Mesenchymal stem cell (in vitro differentiated cells and primary cell): ENCODE measurements at places on chromosomes 5 and 9.

GRCh38 chr5:54553659-54554207 is 36.2 kb downstream of the SNX18 start:
- DNase-seq, result no peak

DNA sequence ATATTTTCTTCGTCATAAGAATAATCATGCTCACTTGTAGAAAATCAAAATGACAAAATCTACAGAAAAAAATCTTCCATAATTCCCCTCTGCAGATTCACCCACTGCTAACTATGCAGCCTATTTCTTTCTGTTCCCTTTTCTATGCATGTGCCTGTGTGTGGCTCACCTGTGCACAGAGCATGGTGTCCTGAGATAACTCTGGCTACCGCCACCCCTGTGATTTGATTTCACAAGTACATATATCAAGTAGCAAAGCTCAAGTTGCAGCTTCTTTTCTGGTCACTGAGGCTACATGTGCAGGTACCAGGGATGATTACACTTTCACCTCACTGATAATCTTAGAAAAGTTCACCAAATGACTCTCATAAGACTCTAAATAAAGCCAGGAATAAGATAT is 18.4 kb upstream of the ISCA1 start:
- no peak for DNase-seq

GRCh38 chr5:64164166-64164565 is 1.5 kb upstream of the RNF180 start:
- DNase-seq, result no peak

GRCh38 chr5:67377631-67378030 is 181.0 kb upstream of the CD180 start:
- DNase-seq, result no peak

- no peak for DNase-seq
Measured at GRCh38 chr5:176695073-176695472, 47.8 kb downstream of the TSPAN17 start.

GRCh38 chr5:95274011-95274410 is 10.9 kb downstream of the MCTP1 start:
- no peak for DNase-seq

- DNase-seq, result no peak
Measured at GRCh38 chr5:33576726-33577590, 136.2 kb downstream of the TARS1 start.

GRCh38 chr9:116646661-116647514 is 40.2 kb upstream of the TRIM32 start:
- DNase-seq, result peak; percentile 67

DNA sequence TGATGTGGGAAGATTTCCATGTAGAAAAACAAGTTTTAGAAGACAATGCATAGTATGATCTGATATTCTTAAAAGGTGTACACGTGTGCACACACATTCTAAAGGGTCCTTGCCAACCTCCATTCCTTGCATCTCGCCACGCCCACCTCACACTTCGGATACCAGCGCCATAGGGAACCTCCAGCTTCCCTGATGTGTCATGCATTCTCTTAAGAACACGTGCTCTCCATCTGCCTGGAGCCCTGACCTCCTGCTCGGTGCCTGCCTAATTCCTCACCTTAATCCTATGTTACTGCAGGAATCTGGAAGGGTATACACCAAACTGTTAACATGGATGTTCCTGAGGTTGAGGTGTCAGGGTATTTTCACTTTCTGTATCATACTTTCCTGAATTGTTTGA is 63.1 kb downstream of the PTCD2 start:
- no peak for DNase-seq

GRCh38 chr9:93038918-93039317 is 19.6 kb upstream of the SUSD3 start:
- no peak for DNase-seq

DNA sequence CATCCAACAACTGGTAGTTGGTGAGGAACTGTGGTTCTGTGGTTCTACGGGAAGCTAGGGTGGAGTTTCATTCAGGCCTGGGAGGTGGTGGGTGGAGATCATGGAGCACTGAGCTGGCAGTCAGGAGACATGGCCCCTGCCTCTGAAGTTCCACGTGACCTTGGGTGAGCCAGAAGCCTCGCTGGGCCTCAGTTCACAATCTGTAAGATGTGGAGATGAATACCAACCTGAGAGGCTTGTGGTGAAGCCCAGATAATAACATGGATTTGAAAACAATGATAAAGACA is 177.9 kb downstream of the MACROH2A1 start:
- DNase-seq, result no peak

- DNase-seq, result no peak
Measured at GRCh38 chr5:178590924-178591423, 781 bp upstream of the COL23A1 start.

GRCh38 chr9:135544981-135545635 is 818 bp upstream of the OBP2A start:
- DNase-seq, result no peak

DNA sequence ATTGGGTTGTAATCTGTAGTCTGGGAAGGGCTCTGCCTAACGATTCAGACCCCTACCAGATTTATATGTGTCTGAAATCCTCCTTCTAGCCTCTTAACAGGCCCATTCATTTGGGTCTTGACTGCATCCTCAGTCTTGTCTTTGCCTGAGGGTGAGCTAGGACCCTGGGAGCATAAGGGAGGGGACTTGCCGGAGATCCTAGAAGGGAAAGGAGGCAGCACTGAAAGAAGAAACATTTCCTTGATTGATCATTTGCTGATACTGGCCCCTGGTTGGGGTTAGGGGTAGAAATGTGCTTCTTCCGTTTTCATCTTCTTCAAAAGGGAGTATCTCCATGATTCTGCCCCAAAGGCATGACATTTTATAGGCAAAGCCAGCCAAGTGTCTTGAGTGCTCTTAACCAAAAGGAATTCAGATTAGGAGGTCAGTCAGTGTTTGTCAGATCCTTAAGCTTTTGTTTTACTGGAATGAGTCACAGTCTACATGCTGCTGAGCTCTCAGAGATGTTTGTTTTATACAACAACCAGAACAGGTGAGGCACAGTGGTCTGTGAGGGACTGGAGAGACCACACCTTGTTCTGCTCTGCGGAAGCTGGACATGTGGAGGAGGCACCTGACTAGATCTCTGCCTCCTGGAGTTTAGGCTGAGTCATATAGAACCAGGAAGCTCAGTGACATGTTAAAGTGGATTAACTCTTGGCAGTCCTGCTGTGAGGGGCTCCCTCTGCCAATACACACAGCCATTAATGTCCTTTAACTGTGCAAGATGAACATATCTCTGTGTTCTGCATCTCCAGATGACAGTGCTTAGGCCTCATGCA is 37.7 kb downstream of the PCDHAC2 start:
- DNase-seq, result peak; percentile 47

- DNase-seq, result no peak
Measured at GRCh38 chr9:109704546-109704945, 75.5 kb upstream of the PALM2AKAP2 start.

GRCh38 chr5:31062902-31063580 is 130.4 kb upstream of the CDH6 start:
- DNase-seq, result no peak

DNA sequence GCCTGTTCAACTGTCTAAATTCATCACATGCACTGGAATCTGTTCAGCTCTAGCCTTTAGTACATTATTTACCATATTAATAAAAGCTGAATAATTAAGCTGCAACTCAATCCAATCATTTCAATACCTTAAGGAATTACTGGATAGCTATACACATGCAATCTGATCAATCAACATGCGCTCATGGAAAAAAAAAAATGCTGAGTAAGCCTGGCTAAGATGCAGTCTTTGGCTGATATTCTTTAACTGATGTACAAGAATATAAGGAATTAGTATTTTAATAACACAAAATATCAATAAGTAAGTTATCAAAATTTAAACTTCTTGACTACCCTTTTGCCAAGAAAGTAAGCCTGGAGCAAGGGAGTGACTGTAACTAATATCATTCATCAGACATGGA is 15.9 kb downstream of the EFNA5 start:
- no peak for DNase-seq

DNA sequence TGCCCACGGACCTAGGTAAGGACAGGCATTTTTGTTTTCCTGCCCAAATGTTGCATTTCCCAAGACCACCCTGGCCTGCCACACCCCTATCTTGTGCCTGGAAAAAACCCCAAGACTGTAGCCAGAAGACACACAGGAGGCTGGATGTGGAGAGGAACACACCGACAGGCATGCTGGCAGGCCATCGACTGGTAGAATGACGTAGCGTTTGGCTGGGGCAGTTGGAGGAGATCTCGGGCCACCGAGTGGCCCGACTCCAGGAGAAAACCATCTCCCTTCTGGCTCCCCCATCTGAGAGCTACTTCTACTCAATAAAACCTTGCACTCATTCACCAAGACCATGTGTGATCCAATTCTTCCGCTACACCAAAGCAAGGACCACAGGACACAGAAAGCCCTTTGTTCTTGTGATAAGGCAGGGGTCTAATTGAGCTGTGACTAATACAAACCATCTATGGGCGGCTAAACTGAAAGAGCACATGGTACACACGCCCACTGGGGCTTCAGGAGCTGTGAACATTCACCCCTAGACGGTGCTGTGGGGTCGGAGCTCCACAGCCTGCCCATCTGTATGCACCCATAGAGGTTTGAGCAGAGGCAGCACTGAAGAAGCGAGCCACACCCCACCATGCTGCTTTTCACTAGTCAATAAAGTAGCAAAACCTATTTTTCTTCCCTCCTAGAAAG is 38.9 kb upstream of the N4BP3 start:
- DNase-seq, result no peak

GRCh38 chr9:86020731-86021130 is 78.6 kb downstream of the GOLM1 start:
- no peak for DNase-seq

- no peak for DNase-seq
Measured at GRCh38 chr9:18821788-18822187, 211.2 kb downstream of the SAXO1 start.

- DNase-seq, result no peak
Measured at GRCh38 chr9:101191723-101192122, 163.2 kb downstream of the PLPPR1 start.

GRCh38 chr5:133842846-133843611 is 125.4 kb downstream of the C5orf15 start:
- no peak for DNase-seq

- peak; percentile 33 for DNase-seq
Measured at GRCh38 chr5:68661237-68661636, 432.6 kb upstream of the SLC30A5 start.

GRCh38 chr5:113281194-113281593 is 153.6 kb downstream of the TSSK1B start:
- no peak for DNase-seq

GRCh38 chr9:97220894-97221477 is 86.5 kb upstream of the CCDC180 start:
- DNase-seq, result peak; percentile 1

DNA sequence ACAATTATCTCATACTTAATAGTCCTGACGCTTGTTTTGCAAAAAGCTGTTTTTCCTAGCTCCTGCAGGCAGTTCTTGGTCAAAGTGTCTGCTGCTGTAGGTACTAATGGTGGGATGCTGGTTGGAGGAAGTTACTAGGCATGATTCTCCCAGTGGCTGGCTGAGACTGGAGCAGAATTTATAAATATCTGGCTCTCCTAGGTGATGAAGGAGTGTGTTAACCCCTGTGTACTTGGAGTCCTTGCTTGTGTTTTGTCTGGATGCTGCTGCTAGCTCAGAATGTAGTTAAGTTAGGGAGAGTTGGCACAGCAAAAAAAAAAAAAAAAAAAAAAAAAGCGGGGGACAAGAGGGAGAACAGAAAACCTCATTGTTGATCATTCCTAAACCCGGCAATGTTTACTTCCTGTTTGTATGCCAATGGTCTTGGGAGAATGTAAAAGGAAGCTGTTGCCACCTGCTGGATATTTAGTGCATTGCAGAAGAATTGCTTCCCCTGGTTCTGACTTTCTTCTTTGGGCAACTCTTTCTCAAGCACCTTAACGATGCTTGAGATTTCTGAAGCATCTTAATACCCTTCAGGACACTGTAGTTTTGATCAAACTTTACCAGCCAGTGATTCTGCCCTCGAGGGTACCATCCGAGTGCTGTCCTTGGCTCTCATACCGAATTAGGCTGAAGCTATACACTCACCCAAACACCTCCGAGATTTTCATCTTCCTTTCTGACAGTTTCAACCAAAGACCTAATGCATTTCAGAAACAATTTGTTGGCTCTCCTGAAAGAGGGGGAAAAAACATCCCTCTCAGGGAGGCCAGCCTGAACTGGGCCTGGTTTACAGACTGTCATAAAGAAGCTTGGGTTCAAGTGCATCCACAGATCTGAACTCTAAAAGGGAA is 71.7 kb upstream of the WWC1 start:
- peak; percentile 81 for DNase-seq

DNA sequence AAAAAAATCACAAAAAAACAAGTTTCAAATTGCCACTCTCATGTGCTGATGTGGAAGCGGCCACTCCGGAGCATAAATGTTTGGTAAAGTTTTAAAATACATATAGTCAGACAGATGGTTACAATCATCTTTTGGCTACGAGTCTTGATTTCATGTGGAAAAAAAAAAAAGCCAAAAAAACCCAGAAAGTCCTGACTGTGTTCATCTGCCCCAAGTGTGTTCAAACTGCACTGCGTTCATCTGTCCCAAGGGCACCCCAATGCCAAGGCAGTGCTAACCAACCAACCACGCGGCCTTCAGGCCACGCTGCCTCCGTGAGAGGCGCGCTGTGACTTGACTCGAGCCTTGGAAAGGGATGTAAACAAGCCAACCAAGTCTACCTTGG is 127.1 kb downstream of the MYO10 start:
- DNase-seq, result no peak

GRCh38 chr5:124253203-124253810 is 493.1 kb downstream of the ZNF608 start:
- DNase-seq, result no peak

GRCh38 chr5:84091127-84091799 is 293.4 kb downstream of the EDIL3 start:
- DNase-seq, result no peak

DNA sequence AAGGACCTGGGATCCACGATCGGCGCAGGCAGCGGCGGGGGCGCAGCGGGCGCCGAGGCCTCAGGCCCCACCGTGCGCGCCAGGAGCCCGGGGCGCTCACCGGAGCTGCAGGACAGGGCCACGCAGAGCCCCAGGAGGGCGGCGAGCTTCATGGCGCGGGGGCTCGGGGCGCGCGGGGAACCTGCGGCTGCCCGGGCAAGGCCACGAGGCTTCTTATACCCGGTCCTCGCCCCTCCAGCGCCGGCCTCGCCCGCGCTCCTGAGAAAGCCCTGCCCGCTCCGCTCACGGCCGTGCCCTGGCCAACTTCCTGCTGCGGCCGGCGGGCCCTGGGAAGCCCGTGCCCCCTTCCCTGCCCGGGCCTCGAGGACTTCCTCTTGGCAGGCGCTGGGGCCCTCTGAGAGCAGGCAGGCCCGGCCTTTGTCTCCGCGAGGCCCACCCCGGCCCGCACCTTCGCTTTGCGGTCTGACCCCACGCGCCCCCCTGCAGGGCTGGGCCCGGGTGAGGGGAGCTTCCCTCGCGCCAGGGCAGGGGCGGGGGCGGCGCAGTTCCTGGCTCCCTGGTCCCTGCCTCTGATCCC is at the start of gene SCGB3A1:
Gene SCGB3A1, minus strand, starts transcription at position 189 of the 577 bp plus-strand sequence. Its CDS starts 37 bp downstream, at position 152.
- no peak for DNase-seq

- DNase-seq, result no peak
Measured at GRCh38 chr9:93225417-93225816, 41.5 kb downstream of the WNK2 start.

- no peak for DNase-seq
Measured at GRCh38 chr9:88767504-88767790, 223.8 kb upstream of the S1PR3 start.
